ENCODE measurements at places on chromosomes 1 and 21. TPM values are rescaled to one million over a fixed set of nuclear protein-coding genes. Genes with fewer than 3 reads are reported as not detected.
A peak's percentile ranks its signal among the peaks of the same experiment; 100 is the strongest.

DNA sequence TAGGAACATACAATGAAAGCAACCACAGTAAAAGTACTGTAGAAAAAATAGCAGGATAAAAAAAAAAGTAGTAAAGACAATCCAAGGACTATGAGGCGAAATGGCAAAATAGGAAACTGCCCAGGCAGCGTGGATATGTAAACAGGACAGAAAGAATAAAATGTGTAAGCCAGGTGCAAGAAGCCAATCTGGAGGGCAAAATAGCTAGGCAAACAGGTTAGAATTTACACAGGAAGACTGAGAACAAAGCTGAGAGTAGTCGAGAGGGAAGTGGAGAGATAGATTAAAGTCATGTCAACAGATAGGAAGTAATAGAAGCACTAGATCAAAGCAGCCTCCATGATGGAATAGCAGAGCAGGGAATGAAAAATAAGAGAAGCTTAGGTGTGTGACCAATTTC, 124.2 kb upstream of the B3GALT2 start:
- no peak overlapping the region for H3K4me3 ChIP-seq
- H3K4me1 ChIP-seq: no peaks in the 10 kb centered on the region
- H3K27me3 ChIP-seq: no peaks in the 10 kb centered on the region
- no peaks in the 10 kb centered on the region for H3K36me3 ChIP-seq
- no peak overlapping the region for H3K27ac ChIP-seq

DNA sequence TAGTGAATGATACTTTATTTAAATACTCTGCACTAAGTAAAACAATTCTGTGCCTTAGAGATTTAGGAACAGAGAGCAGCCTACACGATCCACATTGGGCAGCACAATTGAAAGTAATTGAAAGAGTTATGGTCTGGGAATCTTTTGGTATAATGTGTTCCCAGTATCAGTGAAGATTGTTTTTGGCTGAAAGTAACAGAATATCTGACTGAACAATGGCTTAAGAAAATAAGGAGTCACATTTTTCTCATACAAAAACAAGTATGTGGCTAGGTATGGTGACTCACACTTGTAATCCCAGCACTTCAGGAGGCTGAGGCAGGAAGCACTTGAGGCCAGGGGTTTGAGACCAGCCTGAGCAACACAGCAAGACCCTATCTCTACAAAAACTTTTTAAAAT, 306.2 kb downstream of the NFIA start:
- no peak overlapping the region for H3K4me3 ChIP-seq
- no peaks in the 10 kb centered on the region for H3K27me3 ChIP-seq
- no peaks in the 10 kb centered on the region for H3K4me1 ChIP-seq
- peaks cover 6% of the 10 kb centered on the region for H3K36me3 ChIP-seq
- no peak for DNase-seq

- no peaks in the 10 kb centered on the region for H3K4me1 ChIP-seq
- H3K36me3 ChIP-seq: no peaks in the 10 kb centered on the region
- no peaks in the 10 kb centered on the region for H3K27me3 ChIP-seq
- no peak within 1 kb of the TSS for H3K27ac ChIP-seq
- DNase-seq: peak; percentile 77
- H3K4me3 ChIP-seq: no peak within 1 kb of the TSS
Observed at GRCh38 chr1:155078469-155079209, at the start of gene EFNA3. EFNA3 (plus strand) TSS chr1:155078837; CDS start chr1:155078942, 105 bp downstream.

DNA sequence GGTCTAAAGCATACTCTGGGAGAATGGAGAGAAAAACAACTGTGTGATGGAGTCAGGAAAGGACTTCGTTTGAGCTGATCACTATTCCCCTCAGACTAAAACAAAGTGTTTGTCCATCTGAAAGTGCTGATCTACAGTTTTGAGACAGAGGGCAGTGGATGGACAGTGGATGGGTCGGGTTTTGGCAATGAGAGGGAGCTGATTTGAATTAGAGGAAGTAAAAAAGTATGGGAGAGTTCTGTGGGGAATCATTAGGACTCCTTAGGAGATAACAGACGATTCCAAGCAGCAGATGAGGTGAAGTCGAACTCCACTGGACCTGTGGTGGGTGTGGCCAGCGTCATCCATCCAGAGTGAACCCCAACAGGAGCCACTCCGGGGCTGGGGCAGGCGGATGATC, 62.3 kb downstream of the PTGS2 start:
- DNase-seq: no peak
- no peaks in the 10 kb centered on the region for H3K4me1 ChIP-seq
- H3K4me3 ChIP-seq: no peak overlapping the region
- no peaks in the 10 kb centered on the region for H3K36me3 ChIP-seq

GRCh38 chr21:29235714-29236197, 63.0 kb upstream of the BACH1 start:
- no peaks in the 10 kb centered on the region for H3K36me3 ChIP-seq
- peaks cover 9% of the 10 kb centered on the region for H3K4me1 ChIP-seq
- no peaks in the 10 kb centered on the region for H3K27me3 ChIP-seq
- no peak overlapping the region for H3K4me3 ChIP-seq
- no peak for DNase-seq

DNA sequence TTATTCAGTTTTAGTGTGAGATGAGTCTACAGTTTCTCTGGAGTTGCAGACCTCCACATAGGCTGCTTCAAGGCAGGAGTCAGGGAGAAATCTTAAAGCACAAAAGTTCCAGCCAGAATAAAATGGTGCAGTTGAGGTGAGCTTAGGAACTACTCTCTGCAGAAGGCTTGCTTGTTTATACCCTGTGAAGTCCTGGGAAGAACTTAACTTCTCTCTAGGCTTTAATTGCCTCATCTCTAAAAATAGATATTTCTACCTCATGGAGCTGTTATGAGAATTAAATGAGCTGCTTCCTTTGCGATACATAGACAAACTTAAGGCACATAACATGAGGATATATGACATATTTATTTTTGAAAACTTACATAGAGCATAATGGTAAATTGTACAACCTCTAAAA, 286.2 kb downstream of the GPATCH2 start:
- H3K27me3 ChIP-seq: no peaks in the 10 kb centered on the region
- no peak overlapping the region for H3K4me3 ChIP-seq
- no peak for DNase-seq
- H3K4me1 ChIP-seq: no peaks in the 10 kb centered on the region
- H3K36me3 ChIP-seq: no peaks in the 10 kb centered on the region

GRCh38 chr1:246782120-246782900, 58.1 kb downstream of the SCCPDH start:
- DNase-seq: peak; percentile 61
- no peaks in the 10 kb centered on the region for H3K4me1 ChIP-seq
- no peak overlapping the region for H3K4me3 ChIP-seq
- H3K27me3 ChIP-seq: no peaks in the 10 kb centered on the region
- no peak overlapping the region for H3K27ac ChIP-seq
- H3K36me3 ChIP-seq: no peaks in the 10 kb centered on the region

DNA sequence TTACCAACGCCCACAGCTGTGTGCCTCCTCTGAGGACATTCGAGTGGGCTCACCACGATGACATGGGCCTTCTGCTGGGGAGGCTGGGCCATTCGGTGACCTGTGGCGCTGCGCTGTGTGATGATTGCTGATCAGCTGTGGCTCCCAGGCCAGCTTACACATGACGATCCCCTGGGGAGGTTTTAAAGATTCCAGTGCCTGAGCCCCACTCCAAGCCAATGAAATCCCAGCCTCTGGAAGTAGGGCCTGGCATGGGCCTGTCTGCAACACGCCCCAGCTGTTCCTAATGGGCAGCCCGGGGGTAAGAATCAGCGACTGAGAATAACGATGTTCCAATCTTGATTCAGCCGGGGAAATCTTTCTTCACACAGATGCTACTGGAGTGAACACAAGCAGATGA, 153.7 kb downstream of the KCNJ6 start:
- H3K27ac ChIP-seq: no peak overlapping the region
- H3K27me3 ChIP-seq: no peaks in the 10 kb centered on the region
- no peak overlapping the region for H3K4me3 ChIP-seq
- H3K36me3 ChIP-seq: no peaks in the 10 kb centered on the region

DNA sequence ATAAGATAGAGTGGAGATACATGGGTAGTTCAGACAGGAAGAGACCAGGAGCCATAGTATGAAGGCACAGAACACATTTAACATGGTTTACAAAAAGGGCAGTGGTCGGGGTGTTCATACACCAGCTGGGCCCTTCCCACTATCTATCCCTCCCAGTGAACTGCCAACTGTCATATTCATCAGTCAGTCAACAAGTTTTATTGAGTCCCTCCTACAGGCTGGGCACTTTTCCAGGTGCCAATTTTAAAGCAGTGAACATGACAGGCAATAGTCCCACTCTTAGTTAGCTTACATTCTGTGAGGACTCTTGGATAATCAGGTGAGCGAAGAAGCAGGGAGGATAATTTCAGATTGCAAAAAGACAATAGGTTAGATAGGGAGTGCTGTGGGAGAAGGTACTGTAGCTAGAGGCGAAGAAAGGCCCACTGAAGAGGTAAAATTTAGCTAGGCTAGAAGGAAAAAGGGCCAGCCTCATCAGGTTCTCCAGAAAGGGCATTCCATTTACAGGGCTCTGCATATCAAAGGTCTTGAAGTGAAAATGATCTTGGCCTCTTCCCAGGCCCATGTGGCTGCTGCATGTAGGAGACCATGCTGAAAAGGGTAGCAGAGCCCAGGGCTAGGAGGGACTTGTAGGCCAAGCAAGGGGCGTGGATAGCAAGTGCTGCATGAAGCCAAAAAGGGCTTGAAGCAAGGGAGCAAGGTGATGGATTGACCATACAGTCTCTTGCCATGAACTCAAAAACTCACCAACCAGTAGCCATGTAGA, 274.7 kb upstream of the SNX7 start:
- no peaks in the 10 kb centered on the region for H3K4me1 ChIP-seq
- H3K4me3 ChIP-seq: no peak overlapping the region
- H3K27me3 ChIP-seq: no peaks in the 10 kb centered on the region
- H3K27ac ChIP-seq: no peak overlapping the region
- no peak for DNase-seq
- no peaks in the 10 kb centered on the region for H3K36me3 ChIP-seq

GRCh38 chr21:26055010-26055409, 115.6 kb downstream of the APP start:
- no peaks in the 10 kb centered on the region for H3K27me3 ChIP-seq
- no peaks in the 10 kb centered on the region for H3K4me1 ChIP-seq
- no peaks in the 10 kb centered on the region for H3K36me3 ChIP-seq
- H3K4me3 ChIP-seq: no peak overlapping the region

GRCh38 chr1:24201941-24202440, 14.9 kb upstream of the IFNLR1 start:
- no peaks in the 10 kb centered on the region for H3K36me3 ChIP-seq
- no peaks in the 10 kb centered on the region for H3K27me3 ChIP-seq
- no peaks in the 10 kb centered on the region for H3K4me1 ChIP-seq

DNA sequence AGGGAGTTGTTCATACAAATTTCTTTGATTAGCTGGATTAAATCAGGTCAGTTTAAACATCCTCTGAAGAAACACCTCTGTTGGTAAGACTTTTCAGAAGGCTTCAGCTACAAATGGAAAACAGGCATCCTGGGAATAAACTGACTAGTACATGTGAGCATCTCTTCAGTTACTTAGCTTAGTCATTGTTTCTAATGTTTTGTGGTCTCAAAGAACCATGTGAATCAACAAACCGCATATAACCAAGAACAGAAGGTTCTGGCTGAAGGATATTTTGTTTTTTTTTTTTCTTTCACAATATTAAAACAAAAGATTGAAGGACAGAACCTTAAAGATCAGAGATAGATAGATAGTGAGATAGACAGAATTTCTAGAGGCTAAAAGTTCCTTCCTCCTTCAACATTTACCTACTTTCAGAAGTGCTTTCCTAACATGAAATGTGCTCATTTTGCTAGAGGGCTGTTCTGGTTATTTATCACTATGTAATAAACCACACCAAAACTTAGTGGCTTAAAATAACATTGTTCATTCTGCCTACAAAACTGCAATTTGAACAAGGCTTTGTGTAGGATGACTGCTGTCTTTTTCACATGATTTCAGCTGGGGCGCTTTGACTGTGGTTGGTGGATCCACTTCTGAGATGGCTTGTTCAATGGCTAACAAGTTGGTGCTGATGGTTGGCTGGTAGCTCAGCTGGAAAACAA, 119.8 kb upstream of the PTGFR start:
- no peak for DNase-seq
- no peaks in the 10 kb centered on the region for H3K4me1 ChIP-seq
- H3K27me3 ChIP-seq: no peaks in the 10 kb centered on the region
- no peak overlapping the region for H3K27ac ChIP-seq

DNA sequence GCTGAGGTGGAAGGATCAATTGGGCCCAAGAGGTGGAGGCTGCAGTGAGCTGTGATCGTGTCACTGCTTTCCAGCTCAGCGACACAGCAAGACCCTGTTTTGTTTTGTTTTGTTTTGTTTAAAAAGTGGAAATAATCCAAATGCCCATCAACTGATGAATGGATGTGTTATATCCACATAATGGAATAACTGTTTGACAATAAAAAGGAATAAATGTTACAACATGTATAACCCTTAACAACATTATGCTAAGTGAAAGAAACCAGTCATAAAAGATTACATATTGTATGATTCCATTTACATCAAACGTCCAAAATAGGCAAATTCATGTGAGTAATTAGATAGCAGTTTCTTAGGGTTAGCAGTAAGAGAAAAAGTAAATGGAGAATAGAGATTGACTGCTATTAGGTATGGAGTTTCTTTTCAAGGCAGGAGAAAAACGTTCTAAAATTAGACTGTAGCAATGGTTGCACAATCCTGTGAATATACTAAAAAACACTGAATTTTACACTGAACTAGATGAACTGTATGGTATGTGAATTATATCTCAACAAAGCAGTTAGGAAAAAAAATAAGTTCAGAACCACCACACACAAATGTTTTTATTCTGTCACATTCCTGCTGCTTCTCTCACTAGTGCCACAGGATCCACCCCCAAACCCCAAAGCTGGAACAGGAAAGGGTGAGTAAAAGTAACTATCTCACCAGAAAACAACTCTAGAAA, 15.7 kb downstream of the FOXJ3 start:
- no peak overlapping the region for H3K27ac ChIP-seq
- H3K4me3 ChIP-seq: no peak overlapping the region
- H3K36me3 ChIP-seq: no peaks in the 10 kb centered on the region
- DNase-seq: no peak

GRCh38 chr21:17003258-17003615, 509.6 kb upstream of the CXADR start:
- H3K36me3 ChIP-seq: no peaks in the 10 kb centered on the region
- no peak overlapping the region for H3K27ac ChIP-seq
- H3K27me3 ChIP-seq: no peaks in the 10 kb centered on the region
- DNase-seq: no peak

DNA sequence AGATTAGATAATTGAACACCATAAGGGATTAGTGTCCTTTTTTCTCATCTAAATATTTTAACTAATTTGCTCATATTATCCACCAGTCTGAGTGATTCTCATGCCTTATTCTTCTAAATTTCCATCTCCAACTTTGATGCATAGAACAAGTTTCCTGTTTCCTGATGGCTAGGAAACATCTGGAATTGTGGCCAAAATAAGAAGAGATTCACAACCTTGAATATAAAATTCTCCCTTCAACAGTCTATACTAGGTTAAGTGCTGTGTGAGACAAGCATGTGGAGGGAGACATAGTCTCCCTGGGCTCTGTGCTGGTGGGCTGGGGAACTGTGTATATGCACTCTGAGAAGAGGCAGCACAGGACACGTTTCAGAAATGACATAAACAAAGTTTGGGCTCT, 21.6 kb upstream of the ROR1 start:
- peaks cover 5% of the 10 kb centered on the region for H3K4me1 ChIP-seq
- H3K4me3 ChIP-seq: no peak overlapping the region
- no peaks in the 10 kb centered on the region for H3K27me3 ChIP-seq
- no peak for DNase-seq
- no peaks in the 10 kb centered on the region for H3K36me3 ChIP-seq

The ZFP69B gene
- 2.2 TPM for total RNA-seq

The RHD gene
- not detected for total RNA-seq

The DNASE2B gene
- total RNA-seq: not detected

The VHLL gene
- not detected for total RNA-seq

The OLFML2B gene
- 82.6 TPM for total RNA-seq

The HES2 gene
- total RNA-seq: not detected

The ADAMTS4 gene
- total RNA-seq: 207 TPM

The COA7 gene
- 10.5 TPM for total RNA-seq
